ENCODE measurements at places on chromosomes 13 and 19.

DNA sequence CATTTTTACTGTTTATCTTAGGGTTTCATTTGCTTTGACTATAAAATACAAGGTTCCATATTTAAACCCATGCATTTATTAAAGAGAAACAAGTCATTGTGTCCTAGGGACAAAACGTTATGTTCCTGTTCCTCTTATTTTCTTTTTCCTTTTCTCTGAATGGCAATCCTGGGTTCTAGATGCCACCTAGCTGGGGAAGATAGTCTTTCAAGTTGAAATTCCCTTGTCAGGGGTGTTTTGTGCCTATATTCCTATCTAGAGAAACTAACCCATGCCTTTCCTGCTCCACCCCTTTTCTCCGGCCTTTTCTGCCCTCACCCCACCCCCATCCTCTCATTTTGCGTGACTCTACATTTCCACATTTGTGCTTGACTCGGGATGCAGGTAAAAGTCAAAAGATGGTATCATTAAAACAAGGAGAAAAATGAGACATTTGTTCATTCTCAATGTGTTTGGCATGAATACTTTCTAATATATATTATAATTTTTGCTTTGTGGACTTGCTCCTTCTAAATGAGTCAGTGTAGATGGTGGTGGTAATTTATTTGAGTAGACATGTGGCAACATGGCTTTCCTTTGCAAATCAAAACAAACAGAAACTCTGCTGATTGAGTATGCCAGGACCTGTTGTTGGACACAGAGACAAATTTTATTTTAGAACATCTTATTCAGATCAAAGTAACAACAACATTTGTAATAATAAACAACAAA is 26.8 kb upstream of the STARD13 start:
- no peak for DNase-seq

- DNase-seq, result no peak
These were observed 22.1 kb upstream of the F7 start for GRCh38 chr13:113083402-113084061.

DNA sequence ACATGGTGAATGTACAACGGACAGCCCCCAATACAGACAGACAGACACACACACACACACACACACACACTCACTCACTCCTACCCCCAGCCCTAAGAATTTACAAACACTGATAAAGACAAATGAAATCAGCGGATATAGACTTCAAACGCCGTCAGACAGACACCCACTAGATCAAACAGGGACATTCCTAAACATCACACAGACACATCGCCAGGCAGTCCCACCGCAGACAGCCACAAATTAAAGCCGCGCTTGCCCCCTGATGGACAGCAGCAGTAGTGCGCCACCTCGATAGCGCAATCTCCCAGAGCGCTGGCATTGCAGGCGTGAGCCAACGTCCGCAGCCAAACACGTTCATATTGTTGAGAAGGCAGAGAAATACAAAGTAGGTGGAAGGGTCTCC is 24.7 kb upstream of the ADGRE1 start:
- peak; percentile 52 for DNase-seq

GRCh38 chr13:50598338-50598737 is 245.2 kb downstream of the DLEU7 start:
- no peak for DNase-seq

GRCh38 chr13:40453351-40454021 is 213.0 kb downstream of the FOXO1 start:
- no peak for DNase-seq

- no peak for DNase-seq
These were observed 1064.9 kb downstream of the SLITRK5 start for GRCh38 chr13:88736026-88736425.
